ENCODE measurements at places on chromosomes 5 and 9.

DNA sequence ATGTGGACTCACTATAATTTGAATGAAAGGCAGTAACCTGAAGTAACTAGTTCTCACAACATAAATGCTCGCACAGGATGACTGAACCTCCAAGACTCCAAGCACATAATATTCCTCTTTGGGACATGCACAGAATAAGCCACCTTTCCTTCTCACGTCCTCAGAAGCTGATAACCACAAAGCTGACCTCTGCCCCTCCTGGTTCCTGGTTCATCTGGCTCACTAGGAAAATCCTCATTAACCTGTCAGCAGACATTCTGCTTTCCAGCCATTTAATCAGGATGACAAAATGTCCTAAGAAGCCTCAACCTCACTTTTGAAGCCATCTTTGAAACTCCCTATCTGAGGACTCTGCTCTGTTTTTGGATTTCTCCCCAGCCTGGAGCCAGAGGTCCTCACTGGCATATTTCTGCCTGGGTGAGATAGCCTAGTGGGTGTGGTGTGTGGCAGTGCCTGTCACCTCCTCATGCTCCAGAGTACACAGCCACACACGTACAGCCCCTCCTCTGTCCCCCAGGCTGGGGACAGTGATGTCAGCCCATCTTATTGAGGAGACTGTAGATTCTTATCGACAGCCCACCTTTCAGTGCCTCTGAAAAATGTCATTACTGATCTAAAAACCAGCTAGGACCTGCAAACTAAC lies 10.3 kb downstream of the ANKH start:
- no peak for DNase-seq

DNA sequence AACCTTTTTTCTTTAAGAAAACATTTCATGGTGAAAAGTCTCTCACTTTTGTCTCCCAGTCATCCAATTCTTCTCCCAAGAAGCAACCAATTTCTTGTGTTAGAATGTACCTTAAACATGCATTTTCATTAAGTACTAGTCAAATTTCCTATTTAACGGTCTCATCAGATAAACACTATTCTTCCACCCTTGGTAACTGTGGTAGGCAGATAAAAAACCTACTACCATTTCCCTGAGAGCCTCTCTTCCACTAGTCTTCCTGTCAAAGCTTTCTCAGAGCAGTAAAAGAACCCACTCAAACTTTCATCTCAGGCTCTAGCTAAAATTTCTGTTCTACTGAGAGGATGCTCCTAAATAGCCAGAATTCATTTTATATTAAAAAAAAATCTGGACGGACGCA lies 10.9 kb downstream of the GNE start:
- no peak for DNase-seq

DNA sequence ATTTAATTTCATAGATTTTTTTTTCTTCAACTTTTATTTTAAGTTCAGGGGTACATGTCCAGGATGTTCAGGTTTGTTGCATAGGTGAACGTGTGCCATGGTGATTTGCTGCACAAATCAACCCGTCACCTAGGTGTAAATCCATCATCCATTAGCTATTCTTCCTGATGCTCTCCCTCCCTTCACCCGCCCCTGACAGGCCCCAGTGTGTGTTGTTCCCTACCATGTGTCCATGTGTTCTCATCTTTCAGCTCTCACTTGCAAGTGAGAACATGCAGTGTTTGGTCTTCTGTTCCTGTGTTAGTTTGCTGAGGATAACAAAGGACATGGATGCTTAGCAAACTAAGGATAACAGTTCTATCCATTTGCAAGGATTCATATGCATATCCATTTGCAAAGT lies 209.1 kb upstream of the ADCY2 start:
- no peak for DNase-seq

- DNase-seq, result peak; percentile 53
These were observed 41.2 kb upstream of the VCAN start for GRCh38 chr5:83430130-83431010.

- no peak for DNase-seq
These were observed 31.9 kb downstream of the CCDC125 start for GRCh38 chr5:69300537-69301203.

- DNase-seq, result no peak
These were observed 66.8 kb upstream of the IL17B start for GRCh38 chr5:149445739-149446369.

GRCh38 chr5:96651948-96652753 lies 10.0 kb upstream of the CAST start:
- no peak for DNase-seq

- DNase-seq, result no peak
These were observed 509.7 kb upstream of the DMAC1 start for GRCh38 chr9:8309258-8309657.

- DNase-seq, result peak; percentile 70
These were observed 2.5 kb upstream of the MSMP start for GRCh38 chr9:35756275-35757225.

DNA sequence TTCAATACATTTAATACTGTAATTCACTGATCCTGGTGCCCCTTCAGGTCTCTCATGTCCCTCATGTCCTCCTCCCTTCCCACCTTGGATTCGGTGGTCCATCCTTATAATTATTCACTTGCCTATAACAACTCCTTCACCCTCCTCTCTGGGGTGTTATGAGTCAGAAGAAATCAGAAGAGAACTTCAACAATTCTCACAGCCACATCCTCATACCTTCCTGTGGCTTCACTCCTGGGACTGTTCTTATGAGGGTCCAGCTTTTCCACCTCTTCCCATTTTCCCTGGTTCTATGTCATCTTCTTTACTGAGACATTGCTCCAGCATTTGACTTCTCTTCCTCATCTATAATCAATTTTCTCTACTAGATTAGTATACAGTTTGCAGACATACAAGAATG lies 406.1 kb downstream of the NR2F1-AS1 start:
- DNase-seq, result no peak

GRCh38 chr9:127224883-127225739 lies 39.5 kb upstream of the GARNL3 start:
- DNase-seq, result peak; percentile 92

DNA sequence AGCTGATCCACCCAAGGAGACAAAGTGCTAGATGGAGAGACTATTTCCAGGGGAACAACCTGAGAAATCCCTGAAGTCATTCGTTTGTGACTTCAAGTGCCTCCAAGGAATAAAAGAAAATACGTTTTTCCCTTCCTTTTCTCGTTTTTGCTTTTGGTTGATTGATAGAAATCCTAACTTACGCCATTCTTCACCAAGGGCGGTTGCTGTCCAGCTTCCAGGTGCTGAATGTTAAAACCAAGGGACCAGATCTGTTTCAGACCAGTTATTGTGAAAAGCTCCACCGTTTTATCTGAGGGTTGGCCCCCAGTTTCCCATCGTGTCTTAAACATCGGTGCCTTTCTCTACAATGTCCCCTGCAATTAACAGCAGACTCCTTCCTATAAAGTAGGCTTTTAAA lies 600.7 kb upstream of the SGCD start:
- DNase-seq, result no peak

GRCh38 chr9:79895232-79895631 lies 323.5 kb downstream of the TLE4 start:
- no peak for DNase-seq

DNA sequence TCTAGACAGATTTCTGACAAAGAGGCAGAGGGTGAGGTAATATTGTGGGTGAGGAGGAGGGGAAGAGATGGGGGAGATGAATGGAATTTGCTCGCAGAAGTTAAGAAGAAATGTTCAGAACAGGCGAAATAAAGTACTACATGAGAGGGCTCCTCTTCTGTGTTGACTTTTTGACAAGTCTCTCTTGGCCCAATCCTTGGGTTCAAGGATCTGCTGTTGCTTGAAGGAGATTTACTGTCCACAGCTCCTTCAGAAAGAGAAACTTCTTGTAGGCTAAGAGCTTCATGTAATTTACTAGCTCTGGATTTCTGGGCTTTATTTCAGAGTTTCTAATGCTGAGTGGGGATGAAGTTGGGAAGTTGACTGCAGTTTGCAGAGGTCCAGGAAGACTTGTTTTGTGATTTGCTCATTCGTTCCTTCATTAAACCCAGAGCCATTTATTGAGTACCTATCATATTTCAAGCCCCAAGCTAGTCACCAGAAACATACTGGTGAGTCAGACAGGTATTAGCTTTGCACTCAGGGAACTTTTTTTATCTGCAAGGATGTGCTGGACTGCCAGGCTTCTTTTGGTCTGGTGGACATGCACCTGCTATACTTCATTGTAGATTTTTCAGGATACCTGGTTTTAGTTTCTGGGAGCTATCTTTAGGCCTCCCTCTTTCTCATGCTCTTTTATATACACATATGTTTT lies 402.9 kb upstream of the CLINT1 start:
- DNase-seq, result no peak

DNA sequence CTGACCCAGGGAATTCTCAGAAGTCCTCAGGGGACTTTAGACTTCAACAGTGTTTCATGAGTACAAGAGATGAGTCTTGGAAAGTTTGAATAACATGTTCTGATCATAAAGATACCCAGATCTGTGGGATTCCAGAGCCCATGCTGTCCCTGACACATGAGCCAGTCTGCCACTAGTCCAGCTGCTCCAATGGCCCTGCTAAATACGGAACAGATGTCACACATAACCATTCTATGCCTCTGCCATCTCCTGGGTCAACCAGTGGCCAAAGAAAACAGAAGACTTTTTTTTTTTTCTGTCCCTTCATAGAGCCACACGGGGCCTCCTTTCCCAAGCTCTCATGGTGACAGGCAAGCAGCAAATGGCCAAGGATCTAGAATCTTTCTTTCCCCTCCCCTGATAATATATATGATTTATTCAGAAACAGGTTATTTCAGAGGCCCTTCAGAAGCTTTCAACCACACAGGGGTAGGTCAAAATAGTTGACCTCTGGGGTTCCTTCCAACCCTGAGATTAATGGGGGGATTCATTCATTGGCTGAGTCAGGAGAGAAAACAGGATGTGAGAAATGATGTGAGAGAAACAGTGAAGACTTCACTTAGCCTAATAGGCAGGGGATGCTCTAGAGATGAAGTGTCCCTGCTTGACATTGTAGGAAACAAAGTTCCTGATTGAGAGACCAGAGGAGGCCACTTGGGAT lies 367.7 kb downstream of the CDK5RAP2 start:
- DNase-seq, result no peak

DNA sequence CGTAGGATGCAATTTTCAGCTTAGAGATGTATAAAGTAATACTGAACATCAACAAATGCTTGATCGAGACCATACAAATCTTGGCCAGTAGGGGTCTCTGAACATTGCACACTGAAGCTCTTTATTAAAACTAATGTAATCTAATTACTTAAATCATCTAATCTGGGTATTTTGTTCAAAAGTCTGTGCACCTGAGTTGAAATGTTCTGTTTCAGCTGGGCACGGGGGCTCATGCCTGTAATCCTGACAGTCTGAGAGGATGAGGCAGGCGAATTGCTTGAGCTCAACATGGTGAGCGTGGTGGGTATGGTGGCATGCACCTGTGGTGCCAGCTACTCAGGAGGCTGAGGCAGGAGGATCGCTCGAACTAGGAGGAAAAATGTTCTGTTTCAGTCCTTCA lies 41.0 kb downstream of the ESM1 start:
- no peak for DNase-seq

DNA sequence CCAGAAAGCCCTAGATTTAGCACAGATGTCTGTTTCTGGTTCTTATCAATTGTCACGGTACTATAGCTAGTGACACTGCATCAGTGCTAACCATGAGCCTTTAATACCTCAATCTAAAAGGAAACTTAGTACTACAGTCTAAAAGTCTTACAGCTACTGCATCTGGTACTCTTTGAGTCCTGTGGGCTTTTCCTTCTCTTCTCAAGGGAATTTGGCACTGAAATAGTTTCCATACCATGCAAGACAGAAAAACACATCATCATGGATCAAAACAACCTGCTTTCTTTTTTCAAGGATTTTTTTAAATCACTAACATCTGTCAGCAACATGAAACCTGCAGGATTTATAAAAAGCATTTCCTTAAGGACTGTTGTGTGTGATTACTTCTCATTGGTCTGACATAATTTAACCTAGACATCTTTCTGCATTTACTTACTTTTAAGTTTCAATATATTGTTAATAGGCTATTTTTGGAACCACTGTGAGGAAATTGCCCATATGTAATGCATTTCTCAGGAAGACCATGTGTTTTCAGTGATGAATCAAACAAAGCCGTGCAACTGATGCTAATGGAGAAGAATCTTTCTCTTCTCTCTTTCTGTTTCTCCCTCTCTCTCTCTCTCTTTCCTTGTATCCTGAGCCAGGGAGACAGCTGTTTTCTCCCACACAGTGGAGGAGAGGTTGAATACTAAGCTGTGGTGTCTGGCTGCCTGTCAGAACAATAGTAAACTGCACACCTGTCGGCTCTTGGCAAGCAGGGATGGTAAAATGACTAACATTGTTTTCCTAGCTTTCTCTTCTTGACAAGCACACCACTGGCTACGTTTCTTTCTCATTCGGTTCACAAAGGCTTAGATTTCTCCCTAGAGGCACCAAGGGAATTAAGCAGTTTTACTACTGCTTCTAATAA lies 273.4 kb downstream of the CSNK1G3 start:
- DNase-seq, result no peak

DNA sequence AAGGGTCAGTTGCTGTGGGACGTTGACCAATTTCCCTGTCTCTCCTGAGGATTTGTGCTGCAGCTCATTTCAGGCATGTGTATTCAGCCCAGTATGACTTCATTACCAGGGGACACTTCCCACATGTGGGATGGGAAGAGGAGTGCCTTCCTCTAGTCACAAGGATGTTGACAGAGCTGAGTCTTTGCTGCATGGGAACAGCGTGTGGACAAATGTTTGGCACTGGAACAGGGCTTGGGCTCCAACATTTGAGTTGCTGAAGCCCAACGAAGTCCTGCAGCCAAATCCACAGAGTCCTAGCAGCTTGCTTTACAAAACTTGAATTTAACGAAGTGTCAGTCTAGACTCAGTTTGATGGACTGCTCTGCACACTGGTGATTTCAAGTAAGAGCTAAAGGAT lies 283.2 kb downstream of the SH3GL2 start:
- no peak for DNase-seq

DNA sequence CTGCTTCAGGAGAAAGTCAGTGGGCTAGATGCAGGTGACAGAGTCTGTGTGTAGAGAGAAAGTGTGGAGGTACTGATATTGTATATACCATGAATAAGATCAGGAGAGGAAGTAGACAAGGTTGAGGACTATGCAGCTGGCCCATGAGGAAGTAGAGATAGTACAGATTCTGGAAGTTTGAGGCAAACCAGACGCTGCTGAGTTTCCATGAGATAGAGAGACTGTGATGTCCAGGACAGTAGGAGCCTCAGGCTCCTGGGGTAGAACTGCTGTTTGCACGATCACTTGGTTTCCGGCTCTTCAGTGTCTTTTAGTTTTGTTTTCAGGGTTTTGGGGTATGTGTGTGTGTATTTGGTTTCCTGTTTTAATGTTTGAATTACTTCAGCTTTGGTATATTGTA lies 13.6 kb downstream of the OTULINL start:
- peak; percentile 21 for DNase-seq

GRCh38 chr5:621341-621761 lies 9.2 kb downstream of the CEP72 start:
- no peak for DNase-seq

GRCh38 chr9:76665458-76665857 lies 98.8 kb upstream of the PCA3 start:
- DNase-seq, result no peak

- DNase-seq, result no peak
These were observed 49.9 kb upstream of the SNCAIP start for GRCh38 chr5:122262103-122262502.

All from stimulated activated CD4-positive, alpha-beta T cell treated with anti-CD3 and anti-CD28 coated beads, Interleukin-12 subunit alpha, Interleukin-12 subunit beta, amount 100 ng/mL, for 48 hours (primary cell).